ENCODE measurements at places on chromosomes 6 and 20.

GRCh38 chr6:12111363-12111670, 99.2 kb downstream of the HIVEP1 start:
- DNase-seq: no peak

- DNase-seq: no peak
Measured at GRCh38 chr6:12767016-12767415, 50.4 kb downstream of the PHACTR1 start.

DNA sequence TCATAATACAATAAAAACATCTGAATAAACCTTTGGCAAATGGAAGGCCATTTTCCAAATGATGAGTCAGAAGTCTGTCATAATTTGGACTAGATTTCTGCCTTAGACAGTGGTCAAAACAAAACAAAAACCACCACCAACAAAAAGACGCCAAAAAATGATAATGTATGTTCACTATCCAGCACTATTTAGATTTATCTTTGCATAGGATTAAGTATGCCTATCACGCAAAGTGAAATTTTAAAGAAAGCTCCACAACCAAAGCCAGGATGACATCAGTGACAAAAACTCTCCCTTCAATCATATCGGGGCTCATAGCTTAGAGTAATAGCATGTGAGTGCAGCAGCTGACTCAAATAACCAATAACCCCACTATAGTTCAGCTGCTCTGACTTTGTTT, 201.9 kb downstream of the MOXD1 start:
- no peak for DNase-seq

GRCh38 chr20:58366866-58367265, 22.2 kb upstream of the VAPB start:
- DNase-seq: no peak

DNA sequence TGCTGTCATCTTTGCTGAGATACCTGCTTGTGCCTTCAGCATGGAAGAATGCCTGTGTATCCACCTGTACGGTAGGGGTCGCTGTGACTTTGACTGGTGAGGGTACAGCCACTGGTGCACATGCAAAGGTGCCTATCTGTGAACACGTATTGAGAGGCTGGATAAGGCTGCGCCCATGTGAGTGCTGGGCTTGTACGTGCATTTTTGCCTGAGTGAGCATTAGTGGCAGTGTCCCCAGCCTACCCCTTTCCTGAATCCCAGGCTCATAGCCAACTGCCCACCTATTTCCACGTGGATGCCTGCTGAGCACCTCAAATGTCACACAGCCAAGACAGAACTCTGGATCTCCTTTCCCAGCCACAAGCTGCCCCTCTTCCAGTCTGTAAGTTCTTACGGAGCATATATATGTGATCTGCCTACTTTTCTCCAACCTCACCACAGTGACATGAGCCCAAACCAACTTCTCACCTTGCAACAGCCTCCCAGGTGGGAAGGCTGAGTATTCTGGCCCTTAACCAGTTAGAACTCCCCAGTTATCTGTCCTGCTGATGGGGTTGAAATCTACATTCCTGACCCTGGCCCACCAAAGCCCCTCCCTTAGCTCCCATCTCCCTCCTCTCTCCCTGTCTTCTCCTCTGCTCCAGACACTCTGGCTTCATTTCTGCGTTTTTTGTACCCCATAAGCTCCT, 1.1 kb upstream of the SLC2A10 start:
- no peak for DNase-seq

- DNase-seq: no peak
Measured at GRCh38 chr6:128515550-128516513, 4.6 kb downstream of the PTPRK start.

DNA sequence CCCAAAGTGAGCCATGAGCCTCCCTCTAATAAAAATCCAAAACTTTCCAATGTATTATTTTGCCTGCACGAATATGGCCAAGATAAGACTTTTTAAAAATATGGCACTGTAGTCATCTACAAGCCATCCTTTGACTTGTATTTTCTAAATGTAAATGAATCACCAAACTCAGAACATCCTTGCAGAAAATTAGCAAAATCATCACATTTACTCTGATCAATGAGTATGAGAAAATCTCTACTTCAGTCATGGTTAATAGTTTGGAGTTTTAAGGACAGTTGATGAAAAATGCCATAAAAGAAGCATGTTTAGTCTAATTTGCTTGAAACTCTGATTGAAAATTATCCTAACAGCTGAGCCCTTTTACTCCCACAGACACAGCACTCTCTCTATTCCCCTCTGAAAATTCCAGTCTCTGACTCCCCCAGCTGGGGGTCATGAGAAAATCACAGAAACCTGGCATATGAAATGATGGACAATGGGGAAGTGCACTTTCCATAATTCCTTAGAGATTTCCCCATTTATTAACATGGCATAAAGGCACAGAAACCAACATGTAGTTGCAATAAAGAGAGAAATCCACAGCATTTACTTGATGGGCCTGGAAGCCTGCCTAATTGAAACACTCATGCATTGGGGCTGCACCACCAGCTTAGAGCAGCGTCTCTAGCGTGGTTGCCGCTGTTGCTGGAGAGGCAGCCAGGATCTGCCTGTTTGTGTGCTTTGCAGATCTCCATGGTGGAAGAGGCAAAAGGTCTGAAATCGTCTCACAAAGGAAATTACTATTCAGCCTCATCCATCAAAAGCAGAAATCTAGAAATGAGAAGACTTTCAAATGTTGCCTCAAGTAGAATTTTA, 214.0 kb downstream of the WDR27 start:
- no peak for DNase-seq

DNA sequence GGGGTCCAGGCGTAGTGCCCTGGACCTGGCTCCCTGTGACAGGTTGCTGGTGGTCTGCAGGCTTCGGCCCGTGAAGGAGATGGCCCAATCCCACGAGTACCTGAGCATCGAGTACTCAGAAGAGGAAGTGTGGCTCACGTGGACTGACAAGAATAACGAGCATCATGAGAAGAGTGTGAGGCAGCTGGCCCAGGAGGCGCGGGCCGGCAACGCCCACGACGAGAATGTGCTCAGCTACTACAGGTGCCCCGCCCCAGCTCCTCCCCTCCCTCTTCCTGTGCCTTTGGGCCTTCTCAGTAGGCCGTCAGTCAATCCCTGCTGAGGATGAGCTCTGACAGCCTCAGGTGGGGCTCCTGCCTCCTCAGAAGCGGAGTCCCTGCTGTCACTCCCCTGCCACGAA, 42.6 kb downstream of the UQCC2 start:
- no peak for DNase-seq

- DNase-seq: no peak
Measured at GRCh38 chr6:144315226-144315980, 30.3 kb downstream of the UTRN start.
